Fibroblast of skin of right biceps (primary cell): ENCODE measurements at places on chromosomes 11 and 22.
A peak's percentile ranks its signal among the peaks of the same experiment; 100 is the strongest.

DNA sequence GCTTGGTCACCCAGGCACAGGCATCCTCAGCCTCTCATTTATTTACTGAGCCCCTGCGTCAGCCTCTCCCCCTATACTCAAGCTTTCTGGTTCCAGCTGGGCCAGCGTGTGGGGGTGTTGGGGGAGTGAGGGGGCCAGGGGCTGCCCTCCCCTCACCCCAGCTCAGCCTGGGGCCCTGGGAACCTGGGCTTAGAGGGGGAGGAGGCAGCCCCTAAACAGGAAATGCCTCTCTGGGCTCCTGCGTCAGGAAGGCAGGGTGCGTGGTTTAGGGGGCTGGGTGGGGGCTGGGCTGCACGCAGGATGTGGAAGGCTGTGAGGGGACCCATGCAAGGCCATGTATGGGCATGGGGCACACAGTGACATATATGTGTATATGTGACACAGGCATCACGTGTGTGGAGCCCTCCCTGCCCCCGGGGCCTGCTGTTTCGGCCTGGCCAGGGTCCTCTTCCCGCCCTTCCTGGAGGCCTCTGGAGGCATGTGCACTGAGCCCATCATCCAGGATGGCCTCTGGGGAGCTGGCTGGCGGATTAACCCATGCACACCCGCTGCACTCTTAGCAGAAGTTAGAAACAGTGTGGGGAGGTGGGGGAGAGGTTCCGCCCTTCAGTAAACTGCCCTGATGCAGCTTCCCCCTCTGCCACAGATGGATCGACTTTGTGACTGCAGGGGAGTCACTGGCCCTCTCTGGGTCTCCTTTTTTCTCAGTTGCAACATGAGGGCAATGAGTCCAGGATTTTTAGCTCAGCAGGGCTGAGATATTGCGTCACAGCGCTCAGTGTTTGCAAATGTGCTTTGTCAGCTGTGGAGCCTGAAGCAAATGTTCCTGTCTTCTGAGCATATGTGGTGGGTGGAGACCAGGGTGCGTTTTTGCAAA is 1.1 kb upstream of the CD248 start:
- DNase-seq = peak; percentile 91

- no peak for DNase-seq
These were observed 1.2 kb downstream of the SERGEF start for GRCh38 chr11:18011633-18012032.

GRCh38 chr11:18243783-18244362 is 4.6 kb downstream of the SAA2 start:
- peak; percentile 63 for DNase-seq

GRCh38 chr22:36052505-36052941 is 23.9 kb upstream of the RBFOX2 start:
- peak; percentile 86 for DNase-seq

DNA sequence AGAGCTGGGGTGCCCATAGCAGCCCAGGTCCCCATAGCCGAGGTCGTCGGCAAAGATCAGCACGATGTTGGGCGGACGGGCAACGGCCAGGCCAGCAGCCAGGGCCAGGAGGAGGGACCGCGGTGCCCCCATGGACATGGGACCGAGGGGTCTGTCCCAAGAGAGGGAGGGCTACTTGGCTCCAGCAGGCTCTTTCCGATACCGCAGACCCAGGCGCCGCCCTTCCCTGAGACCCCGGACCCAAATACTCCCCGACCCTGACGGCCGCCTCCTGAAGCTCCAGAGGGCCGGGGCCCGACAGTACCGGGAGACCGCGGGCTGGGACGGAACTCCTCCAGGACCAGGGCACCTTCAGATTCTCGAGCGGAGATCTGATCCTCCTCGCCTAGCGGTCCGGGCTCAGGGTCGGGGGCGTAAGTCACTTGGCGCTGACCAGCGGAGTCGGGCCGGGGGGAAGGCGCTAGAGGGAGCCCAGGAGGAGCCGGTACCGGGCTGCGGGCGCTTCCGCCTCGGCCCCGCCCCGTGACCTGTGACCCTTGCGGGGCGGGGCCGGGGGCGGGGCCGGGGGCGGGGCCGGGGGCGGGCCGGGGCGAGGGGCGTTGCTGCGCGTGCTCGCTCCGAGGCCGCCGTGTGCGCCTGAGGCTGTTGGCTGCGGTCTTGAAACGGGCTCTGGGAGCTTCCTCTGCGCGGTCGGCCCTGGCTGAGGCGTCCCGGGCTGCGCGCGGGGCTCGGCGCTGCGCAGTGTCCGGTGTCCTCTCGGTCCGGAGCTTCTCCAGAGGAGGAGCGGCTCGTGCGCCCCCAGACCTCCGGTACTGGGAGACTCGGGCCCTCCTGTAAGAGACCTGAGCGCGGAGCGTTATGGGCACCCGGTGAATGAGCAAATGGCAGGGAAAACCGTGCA is at the start of gene ARSA:
Gene ARSA, minus strand, starts transcription at position 511 of the 901 bp plus-strand sequence. Its CDS starts 373 bp downstream, at position 138.
- DNase-seq = peak; percentile 85

DNA sequence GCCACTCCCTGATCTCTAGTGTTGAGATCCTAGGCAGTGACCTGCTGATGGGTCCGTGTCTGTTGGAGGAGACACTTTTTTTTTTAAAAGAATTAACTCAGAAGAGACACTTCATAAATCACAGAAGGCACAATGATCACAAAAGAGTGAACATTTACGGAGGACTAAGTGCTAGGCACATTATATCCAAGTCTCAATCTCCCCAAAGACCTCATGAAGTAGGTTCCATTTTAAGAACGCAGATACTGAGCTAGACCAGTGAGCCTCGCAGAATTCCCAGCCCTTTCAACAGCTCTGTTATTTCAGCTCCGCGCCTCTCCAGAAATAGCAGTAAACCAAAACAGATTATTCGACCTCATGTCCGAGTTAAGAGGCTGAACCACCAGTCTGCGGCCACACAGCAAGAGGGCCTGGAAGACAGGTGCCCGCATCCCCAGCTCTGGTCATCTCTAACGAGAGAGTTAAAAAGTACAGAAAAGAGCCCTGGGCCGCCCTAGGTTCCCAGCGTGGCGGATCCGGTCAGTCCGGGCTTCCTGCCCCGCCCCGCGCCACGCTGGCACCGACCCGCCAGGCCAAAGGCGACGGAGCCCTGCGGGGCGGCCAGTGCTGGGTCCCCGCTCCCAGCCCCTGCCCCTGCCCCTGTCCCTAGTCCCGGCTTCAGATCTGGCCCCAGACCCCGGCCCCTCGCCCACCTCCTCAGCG is 612 bp downstream of the XBP1 start:
- peak; percentile 56 for DNase-seq

GRCh38 chr22:19108807-19109197 is 13.4 kb downstream of the DGCR2 start:
- DNase-seq = no peak

GRCh38 chr11:117544130-117544800 is 216.6 kb downstream of the CEP164 start:
- DNase-seq = no peak

- DNase-seq = no peak
These were observed 3.0 kb downstream of the CTNND1 start for GRCh38 chr11:57764566-57764965.

DNA sequence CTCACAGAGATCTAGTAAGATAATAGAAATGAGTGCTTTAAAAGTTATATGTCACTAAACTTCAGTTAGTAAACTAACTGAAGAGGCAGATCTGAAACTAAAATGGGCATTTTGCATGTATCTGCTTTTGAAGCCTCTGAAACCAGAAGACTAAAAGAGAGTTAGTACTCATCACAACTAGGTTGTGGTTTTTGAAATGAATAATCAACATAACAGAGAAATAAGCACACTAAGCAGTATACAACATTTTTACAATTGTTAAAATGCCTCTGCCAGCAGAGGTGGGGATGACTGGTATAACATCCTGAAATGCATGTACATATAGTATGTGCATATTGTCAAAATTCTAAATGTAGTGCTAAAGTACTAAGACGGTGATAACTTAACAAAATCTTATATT is 564.5 kb downstream of the DLG2 start:
- DNase-seq = no peak

GRCh38 chr22:41471568-41471967 is 2.7 kb downstream of the ACO2 start:
- no peak for DNase-seq

GRCh38 chr11:117586392-117586791 is 210.6 kb downstream of the DSCAML1 start:
- DNase-seq = no peak

DNA sequence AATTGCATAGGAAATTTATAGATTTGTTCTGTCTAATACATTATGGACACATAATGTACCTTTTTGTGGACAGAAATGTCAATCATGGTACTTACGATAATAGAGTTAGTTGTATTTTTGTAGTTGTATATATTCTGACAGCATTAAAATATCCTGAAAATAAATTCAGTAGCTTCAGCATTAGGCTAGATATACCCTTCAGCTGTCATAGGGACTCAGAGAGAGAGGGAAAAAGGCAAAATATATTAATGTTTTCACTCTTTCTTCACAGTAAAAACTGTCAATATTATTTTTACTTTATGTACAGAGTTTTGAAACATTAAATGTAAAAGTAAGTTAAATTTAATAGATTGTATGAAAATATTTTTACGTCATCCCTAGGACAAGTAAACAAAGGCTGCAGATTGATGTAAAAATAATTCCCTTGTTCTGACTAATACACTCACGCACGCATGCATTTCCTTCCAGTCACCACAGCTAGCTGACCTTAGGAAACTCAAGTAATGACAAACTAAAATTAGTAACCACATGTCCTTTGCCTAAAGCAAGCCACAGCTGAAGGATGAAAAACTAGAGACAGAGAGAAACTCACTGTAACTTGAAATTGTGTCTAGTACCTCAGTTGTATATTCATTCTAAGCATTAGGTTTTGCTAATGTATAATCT is 104.7 kb upstream of the CARD18 start:
- DNase-seq = peak; percentile 93

- no peak for DNase-seq
These were observed 51.6 kb upstream of the MYEOV start for GRCh38 chr11:69242266-69242920.

- no peak for DNase-seq
These were observed 65.2 kb upstream of the CRYBB3 start for GRCh38 chr22:25134451-25134850.

- DNase-seq = no peak
These were observed 4.9 kb downstream of the SLCO2B1 start for GRCh38 chr11:75155570-75156422.

DNA sequence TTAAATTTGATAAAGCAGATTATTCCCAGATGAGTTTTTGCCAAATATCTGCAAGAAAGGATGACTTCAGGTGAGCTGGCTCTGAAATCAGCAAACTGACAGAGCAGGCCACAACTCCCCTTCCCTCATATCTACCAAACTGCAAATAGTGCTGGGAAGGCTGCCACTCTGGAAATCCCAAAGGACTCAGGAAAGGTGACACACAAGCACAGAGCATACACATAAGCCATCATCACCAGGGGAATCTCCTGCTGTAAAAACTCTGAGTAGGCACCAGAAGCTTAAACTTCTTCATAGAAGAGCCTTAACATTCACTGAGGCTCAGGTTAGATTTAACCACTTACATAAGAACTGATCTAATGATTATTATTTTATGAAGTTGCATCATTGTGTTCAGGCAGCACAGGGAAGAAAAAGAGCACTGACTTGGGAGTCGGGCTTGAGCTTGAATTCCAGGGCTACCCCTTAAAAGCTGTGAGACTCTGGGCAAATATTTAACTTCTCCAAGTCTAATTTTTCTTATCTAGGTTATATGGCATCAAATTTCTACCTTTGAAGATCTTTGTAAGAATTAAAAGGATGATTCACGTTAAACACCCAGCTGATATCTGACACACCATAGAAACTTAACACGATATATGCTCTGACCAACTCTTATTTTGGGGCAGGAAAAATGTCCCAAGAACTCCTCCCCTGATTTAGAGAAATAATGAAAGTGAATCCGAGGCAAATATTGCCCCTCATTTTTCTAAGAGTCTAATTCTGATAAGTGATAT is 15.0 kb downstream of the SYTL2 start:
- no peak for DNase-seq

GRCh38 chr11:107696140-107696539 is 15.7 kb downstream of the SLN start:
- DNase-seq = peak; percentile 96

DNA sequence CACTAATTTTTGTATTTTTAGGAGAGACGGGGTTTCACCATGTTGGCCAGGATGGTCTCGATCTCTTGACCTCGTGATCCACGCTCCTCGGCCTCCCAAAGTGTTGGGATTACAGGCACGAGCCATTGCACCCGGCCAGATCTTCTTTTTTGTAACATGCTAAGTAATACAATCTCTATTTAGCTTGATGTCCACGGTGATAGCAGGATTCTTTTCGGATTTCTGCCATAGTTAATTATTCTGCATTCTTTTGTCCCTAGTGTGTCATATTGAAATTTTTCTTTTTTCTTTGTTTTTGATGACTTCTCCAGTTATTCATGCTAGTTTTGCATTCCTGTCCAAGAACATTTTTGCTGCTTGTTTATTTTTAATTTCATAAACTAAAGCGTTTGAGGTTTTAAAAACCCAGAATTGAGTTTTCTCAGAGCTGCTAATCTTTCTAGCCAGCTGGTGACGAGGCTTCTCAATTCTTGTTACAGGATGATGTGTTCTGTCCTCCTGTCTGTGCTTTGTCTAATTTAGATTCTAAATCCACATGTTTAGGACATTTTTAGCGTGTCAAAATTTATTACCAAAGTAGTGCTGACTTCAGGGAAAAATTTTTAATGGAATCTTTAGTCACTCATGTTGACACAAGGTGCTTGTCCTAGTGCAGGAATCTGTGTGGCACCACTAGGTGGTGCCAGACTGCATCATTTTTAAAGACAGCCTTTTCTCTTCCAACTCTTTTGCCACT is 21.8 kb downstream of the NF2 start:
- DNase-seq = peak; percentile 85

GRCh38 chr11:58578136-58578634 is 678 bp upstream of the ZFP91 start:
- peak; percentile 99 for DNase-seq

GRCh38 chr11:78164471-78164870 is 24.0 kb downstream of the KCTD21 start:
- DNase-seq = no peak

DNA sequence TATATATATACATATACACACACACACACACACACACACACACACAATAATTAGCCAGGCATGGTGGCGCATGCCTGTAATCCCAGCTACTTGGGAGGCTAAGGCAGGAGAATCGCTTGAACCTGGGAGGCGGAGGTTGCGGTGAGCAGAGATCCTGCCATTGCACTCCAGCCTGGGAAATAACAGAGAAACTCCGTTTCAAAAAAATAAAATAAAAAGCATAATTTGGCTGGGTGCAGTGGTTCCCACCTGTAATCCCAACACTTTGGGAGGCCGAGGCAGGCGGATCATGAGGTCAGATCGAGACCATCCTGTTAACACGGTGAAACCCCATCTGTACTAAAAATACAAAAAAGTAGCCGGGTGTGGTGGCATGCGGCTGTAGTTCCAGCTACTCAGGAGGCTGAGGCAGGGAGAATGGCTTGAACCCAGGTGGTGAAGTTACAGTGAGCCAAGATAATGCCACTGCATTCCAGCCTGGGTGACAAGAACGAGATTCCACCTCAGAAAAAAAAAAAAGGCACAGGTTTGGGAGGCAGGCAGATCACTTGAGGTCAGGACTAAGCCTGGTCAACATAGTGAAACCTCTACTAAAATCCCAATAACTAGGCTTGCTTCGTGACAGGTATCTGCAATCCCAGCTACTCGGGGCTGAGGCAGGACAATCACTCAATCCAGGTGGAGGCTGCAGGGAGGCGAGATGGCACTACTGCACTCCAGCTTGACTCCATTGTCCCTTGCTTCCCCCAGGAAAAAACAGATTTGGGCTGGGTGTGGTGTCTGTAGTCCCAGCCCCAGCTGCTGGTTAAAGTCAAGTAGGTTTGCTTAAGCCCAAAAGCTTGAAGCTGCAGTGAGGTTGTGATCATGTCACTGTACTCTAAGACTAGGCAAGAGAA is 11.8 kb upstream of the WDR74 start:
- no peak for DNase-seq
